ENCODE measurements at places on chromosomes 5 and 9. TPM values are rescaled to one million over a fixed set of nuclear protein-coding genes. Genes with fewer than 3 reads are reported as not detected.

DNA sequence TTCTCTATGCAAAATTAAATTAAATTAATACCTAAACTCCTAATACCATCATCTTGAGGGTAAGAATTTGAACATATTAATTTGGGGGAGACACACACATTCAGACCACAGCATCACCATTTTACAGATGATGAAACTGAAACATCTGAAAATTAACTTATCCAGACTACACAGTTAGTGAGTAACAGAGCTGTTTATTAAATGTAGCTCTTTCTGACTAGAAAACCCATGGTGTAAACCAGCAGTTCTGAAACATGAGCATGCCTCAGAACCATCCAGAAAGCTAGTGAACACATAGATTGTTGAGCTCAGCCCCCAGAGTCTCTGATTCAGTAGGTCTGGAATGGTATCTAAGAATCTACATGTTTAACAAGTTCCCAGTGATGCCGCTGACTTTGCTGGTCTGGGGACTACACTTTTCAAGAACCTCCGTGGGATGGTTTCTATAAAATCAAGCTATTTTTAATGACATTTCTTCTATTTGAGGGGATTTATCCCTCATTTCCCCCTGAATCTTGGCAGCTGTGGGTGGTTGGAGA is 113.5 kb downstream of the RORB start:
- no peak for DNase-seq

- DNase-seq: no peak
Observed at GRCh38 chr5:108312258-108312657, 69.6 kb downstream of the FBXL17 start.

- no peak for DNase-seq
Observed at GRCh38 chr5:16596581-16596940, 20.2 kb downstream of the RETREG1 start.

HTR4 gene
- not detected for total RNA-seq

- DNase-seq: no peak
Observed at GRCh38 chr5:142222866-142223558, 101.8 kb downstream of the SPRY4 start.

All from activated CD8-positive, alpha-beta memory T cell treated with anti-CD3 and anti-CD28 coated beads, Interleukin-2, amount 10 ng/mL, durations not matched to agents 7 days and 5 days (primary cell).